Stimulated activated CD8-positive, alpha-beta memory T cell treated with anti-CD3 and anti-CD28 coated beads, Interleukin-15, amount 100 ng/mL, for 48 hours (primary cell): ENCODE measurements at places on chromosomes 12 and 14.

DNA sequence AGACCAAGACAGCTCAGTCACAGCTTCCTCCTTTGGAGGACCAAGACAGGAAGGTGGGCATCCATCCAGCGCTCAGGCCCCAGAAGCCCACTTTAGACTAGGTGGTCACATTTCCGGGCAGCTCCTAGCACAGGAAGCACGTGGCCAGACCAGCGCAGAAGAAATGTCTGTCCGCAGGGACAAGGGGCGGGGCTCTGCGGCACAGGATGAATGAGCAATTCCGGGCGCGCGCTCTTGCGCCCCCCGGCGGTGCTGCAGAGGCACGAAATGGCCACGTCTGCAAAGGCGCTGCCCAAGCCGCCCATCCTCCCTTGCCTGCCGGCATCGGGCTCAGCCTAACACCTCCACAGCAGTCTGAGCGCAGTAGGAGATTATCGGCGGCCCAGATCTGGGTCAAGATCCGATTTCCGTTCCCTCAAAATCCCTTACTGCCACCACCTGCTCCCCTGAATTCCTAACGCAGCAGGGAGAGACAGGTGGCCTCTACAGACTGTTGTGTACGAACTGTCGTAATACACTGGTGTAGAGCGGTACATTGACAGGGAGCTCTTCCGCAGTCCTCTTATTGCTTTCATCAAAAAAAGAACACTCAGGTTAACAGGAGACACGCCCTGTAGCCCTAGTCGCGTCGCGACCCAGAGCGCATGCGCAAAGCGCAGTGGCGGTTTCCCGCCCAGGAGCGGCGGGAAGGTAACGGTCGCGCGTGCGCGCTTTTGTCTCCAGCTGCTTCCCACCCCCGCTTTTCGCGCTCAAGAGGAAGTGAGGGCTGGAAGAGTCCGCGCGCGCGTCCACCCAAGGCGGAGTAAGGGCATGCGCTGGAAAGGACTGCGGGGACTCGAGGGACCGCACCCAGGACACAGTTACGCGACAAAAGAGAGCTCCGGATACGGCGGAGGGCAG is 794 bp downstream of the TUBA1B start:
- DNase-seq: peak; percentile 89

DNA sequence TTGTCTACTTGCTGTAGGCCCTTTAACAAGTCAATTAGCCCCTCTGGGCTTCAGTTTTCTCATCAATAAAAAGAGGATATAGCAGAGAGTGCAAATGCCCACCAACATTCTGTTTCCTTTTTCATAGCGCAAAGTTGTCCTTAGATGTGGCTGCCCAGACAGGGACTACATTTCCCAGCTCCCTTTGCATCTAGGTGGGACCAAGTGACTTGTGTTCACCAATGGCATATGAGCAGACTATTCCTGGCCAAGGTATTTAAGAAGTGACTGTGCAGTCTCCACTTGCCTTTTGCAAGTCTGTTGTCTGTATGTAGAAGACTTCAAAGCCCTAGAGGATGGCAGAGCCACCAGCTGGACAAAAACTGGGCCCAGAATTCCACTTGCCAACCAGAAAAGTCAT is 59.7 kb downstream of the DAO start:
- no peak for DNase-seq

DNA sequence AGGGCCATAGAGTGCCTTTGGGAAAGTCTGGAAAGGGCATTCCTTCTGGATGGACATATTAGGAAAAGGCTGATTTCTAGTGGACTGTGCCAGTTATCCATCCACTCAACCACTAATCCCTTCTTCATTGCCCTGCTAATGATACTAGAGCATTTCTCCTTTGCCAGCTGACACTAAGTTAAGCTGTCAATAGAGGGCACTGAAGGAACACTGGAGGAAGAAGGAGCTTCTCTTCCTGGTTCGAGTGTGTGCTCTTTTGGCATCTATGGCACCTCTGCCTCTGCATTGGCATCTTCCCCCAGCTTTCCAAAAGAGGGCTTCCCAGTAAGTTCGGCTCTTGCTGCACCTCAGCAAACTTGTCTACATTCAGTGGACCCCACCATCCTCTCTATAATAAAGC is 165.4 kb downstream of the DERA start:
- no peak for DNase-seq

DNA sequence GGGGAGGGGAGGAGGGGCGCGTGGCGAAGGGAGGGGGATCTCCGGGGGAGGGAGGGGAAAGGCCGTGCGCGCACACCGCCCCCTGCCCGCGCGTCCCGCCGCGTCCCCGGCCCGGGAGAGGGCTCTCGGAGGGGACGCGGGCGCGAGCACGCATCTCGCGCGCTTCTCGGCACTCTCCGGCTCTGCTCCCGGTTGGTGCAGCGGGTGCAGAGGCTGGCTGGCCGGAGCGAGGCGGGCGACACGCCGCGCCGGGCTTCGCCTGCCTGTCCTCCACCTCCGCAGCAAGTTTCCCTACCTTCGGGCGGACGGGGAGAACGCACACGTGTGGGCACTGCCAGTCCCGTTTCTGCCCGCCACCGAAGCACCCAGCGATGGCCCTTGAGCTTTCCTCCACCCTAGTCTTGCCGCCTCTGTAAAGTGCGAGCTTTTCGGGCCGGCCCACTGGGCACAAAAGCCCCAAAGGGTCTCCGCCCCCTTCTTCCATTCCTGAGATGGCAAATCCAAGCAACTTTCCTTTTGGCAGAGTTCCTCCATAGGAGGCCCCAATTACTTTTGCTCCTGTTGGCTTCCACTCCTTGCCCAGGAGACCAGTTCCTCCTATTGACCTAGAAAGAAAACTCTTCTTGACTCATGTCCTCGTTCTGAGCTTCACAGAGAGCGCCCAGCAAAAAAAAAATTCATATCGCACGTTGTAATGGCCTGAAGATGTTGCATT is 363 bp upstream of the CSAD start:
- peak; percentile 72 for DNase-seq

GRCh38 chr14:54362089-54362504 is 34.7 kb upstream of the CDKN3 start:
- DNase-seq: no peak

DNA sequence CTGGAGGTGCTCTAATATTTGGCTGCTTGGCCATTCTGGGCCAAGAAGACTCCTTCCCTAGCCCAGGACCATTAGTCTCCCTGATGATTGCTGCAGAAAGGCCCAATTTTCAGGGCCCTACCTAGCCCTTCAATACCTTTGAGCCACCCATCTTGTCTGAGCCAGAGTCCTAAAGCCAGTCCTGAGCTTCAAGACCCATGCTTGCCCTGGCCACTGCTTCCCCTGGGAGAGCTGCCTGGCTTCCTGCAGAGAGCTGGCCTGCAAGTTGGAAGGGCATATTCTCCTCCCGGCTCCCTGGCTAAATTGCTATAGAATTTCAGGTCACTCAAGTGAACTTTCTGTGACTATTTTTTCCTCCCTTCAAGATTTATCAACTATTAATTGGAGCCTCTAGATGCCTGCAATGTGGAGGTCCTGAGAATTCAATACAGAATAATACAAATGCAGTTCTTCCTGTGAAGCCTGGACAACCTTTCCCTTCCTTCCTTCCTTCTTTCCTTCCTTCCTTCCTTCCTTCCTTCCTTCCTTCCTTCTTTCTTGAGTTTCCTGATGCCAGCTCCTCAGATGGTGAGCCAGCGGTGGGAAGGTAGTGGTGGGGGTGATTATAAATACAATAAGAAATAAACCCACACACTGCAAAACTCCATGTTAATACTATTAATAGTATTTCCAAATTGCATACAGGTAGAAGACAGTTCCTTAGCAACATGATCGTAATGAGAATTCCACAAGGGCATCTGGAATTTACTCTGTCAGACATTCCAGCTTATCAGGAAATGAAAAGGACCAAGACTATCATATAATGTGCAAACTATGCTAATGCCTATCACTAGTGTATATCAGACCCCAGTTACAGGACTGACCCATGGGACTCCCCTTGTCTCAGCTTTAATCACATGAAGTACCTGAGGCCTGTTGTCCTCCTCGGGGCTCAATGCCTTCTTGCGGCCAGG is 108.1 kb downstream of the ZFP36L1 start:
- DNase-seq: no peak

DNA sequence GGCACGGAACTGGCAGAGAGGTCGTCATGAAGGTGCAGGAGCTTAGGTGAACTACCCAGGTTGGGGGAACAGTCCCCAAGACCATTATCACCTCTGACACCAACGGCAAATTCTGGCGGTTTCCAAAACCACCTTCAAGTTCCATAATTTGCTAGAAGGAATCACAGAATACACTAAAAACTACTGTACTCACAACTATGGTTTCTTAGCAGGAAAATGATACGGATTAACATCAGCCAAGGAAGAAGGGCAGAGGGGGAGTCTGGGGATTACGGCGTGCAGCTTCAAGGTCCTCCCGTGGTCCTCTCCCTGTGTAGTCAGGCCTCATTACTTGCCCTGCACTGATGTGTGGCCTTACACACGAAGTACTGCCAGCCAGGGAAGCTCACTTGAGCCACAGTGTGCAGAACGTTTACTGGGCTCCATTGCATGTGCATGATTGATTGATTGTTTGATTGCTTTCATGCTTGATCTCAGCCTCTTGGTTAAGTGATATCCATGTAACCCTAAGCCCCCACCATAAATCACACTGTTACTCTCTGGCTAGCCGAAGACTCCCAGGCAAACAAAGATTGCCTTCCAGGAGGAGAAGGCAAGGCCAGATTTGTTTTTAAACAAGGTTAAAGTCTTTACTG is 837 bp upstream of the STX2 start:
- DNase-seq: no peak

DNA sequence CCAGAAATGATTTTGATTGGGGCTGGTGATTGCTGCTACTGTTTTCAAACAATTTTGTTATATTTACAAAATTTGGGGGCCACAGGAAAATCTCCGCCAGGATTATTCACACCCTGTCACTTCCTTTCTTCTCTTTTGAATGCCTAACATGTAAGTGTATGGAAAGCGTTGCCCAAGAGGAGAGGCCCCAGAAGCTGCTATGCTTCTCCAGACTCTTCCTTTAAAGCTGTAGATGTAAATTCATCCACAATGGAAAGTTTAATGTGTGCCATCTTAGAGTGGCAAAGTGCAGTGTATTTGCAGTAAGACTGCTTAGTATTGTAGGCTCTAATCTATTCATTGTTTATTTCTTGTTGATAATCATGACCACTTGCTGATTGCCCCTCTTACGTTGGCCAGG is 136.7 kb upstream of the LRIG3 start:
- no peak for DNase-seq

- DNase-seq: no peak
Observed at GRCh38 chr12:52667931-52668330, 12.3 kb downstream of the KRT1 start.

DNA sequence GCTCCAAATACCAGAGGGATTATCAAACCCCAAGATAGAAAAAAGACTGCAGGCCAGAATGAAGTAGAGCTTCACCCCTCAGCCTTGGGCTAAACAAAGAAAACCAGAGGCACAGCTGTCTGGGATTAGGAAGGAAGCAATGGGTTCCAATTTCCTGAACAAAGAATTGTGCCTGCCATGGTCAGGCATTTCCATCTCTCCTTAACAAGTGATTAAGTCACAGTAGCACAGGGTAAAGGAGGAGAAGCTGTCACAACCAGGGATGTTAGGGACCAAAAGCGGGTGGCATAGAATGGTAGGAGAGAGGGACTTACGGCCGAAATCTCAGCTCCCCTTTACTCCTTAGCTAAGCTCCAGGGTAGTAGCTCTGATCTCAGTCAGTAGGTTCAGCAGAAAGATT is 33.9 kb downstream of the SPTLC2 start:
- no peak for DNase-seq

GRCh38 chr12:107400686-107401447 is 284.7 kb upstream of the PWP1 start:
- DNase-seq: no peak

DNA sequence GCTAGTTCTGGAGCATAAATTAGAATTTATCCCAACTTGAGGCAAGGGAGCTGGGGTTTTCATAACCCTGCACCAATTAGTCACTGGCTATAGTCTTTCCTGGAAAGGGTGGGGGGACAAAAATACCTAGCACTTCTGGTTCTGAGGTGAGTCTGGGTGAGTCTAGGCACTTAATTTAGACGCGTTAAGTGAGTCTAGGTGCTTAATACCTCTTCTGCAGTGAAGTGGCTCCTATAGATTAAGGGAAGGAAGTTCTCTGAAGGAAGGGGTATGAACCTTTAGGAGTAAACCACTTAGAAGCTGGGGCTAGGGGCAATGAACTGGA is 251.7 kb downstream of the EFCAB11 start:
- no peak for DNase-seq

- DNase-seq: no peak
Observed at GRCh38 chr14:31993521-31993951, 83.6 kb upstream of the ARHGAP5 start.

- no peak for DNase-seq
Observed at GRCh38 chr14:35042632-35043031, 3.4 kb upstream of the FAM177A1 start.

GRCh38 chr14:77988970-77989369 is 181.2 kb upstream of the NRXN3 start:
- DNase-seq: no peak

DNA sequence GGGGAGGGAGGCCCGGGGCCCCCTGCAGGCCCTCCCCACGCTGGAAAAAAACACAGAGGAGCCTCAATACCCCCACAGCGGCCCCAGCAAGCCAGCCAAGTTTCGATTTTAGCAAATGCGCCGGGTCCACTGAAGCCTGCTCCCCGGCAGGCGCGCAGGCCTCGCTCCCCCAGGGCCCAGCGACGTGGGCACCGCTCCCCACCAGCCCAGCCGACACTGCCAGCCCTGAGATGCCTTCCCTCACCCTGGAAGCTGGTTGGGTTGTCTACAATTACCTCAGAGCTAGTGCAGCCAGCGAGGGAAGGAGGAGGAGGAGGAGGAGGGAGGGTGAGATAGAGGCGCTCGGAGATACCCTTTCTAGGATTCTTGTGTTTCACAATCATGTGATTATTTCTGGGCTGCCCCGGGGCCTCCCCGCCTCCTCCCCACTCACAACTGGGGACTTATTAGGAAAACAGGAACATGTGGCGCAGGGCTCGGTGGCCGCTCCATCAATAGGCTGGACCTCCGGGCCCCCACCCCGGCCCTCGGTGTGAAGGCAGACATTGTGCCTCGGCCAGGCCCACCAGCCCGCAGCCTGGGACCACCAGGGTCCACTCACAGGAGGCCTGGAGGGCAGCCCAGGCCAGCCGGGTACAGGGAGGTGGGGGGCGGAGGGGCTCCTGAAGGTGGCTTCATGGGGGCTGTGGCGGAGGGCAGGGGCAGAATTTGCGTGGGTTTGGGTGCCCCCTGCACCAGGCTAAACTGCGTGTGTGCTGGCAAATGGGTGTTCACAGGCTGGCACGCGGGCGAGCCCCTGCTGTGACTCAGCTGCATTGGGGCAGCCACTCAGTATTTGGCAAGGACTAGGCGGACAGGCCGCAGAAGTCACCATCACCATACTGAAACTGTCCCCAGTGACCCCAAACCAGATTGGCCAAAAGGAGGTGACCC is 109.9 kb downstream of the NCOR2 start:
- peak; percentile 42 for DNase-seq

DNA sequence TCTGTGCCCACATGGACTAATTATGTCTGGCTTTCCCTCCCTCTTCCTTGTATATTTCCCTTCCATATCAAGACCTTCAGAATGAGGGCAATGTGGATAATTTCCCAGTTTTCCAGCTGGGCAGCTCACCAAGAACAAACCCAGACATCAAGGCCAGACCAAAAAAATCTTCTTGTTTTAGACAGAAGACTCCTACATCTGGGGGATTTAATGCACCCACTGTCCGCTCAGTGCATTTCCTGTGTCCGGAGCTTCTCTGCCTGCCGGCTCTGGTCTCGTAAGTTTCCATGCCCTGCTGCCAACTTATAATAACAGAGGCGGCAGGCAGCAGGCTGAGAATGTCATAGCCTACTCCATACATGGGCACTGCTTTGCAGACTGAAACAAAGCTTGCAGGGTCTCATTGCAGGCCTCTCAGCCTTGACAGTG is 207.2 kb upstream of the BCL2L14 start:
- no peak for DNase-seq
